ENCODE measurements at places on chromosomes 6 and 20.

GRCh38 chr6:73519926-73520687 is 725 bp downstream of the EEF1A1 start:
- DNase-seq: peak; percentile 89

GRCh38 chr6:22667855-22668254 is 98.5 kb downstream of the HDGFL1 start:
- DNase-seq: no peak

DNA sequence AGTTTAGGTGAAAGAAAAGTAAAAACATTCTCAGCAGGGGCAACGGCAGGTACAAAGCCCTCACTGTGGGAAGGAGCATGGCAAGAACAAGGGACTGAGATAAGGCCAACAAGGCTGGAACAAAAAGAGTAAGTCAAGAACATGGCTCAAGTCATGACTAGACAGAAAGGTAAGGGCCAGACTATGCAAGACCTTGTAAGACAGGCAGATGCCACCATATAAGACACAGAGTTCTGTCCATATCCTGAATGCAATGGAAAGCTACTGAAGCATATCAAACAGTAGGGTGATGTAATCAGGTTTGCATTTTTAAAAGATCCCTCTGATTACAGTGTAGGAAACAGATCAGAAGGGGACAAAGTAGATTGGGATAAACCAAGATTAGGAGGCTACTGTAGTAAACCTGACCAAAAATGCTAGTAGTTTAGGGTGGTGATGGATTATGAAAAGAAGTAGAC is 5.5 kb downstream of the REV3L start:
- DNase-seq: no peak

- no peak for DNase-seq
These were observed 31.4 kb upstream of the BACH2 start for GRCh38 chr6:90328004-90328403.

- DNase-seq: no peak
These were observed 401.7 kb downstream of the ESR1 start for GRCh38 chr6:152209211-152209610.

DNA sequence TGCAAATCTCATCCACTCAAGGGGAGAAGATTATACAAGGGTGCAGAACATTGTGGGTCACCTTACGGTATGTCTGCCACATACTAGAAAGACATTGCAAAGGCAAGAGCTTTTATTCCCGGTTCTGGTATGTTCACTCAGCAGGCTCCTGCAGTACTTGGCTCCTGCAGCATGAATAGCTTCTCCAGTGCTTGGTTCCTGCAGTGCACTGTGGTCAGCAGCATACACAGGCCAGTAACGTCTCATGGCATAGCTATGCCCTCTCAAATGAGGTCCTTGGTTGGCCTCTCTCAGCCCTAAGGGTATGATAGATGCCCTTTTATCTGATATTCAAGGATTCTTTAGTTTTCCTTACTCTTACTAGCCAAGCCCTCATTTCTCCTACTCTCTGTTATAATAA is 12.6 kb downstream of the TCP11 start:
- no peak for DNase-seq

- no peak for DNase-seq
These were observed 50.7 kb upstream of the HBS1L start for GRCh38 chr6:135105299-135105698.

GRCh38 chr20:5267092-5267491 is 49.7 kb downstream of the PROKR2 start:
- DNase-seq: no peak

- no peak for DNase-seq
These were observed 8.8 kb downstream of the GSTA2 start for GRCh38 chr6:52754443-52754842.

GRCh38 chr6:12533586-12533985 is 183.0 kb upstream of the PHACTR1 start:
- no peak for DNase-seq

- DNase-seq: no peak
These were observed 16.3 kb downstream of the NOX3 start for GRCh38 chr6:155439376-155439775.

DNA sequence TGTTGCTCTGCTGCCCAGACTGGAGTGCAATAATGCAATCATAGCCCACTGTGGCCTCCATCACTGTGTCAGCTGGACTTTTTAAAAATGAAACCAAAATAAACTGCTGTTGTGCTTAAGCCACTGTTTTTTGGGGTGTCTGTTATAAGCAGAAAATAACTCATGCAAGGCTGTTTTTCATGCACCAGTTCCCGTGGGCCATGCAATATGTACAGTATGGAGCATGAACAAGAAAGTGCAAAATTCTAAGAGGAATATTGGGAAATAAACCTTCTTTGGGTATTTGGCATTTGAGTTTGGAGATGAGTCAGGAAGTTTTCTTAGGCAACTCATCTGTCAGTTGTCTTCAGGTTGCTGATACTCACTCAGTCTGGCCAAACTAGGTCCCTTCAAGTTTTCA is 14.9 kb upstream of the ZFAND3 start:
- no peak for DNase-seq

DNA sequence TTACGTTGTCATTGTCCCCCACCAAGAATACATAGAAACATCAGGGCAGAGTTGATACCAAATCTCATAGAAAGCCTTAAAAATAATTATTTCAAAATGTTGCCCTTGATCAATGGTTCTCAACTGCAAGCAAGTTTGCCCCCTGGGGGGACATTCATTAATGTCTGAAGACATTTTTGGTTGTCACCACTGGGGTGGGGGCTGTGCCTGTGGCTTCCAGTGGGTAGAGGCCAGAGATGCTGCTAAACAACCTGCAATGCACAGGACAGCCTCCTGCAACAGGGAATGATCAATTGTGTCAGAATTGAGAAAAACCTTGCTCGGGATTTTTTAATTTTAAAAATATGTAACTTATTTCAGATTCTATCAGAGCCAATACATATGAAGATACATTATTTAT is 130.6 kb upstream of the DOK5 start:
- no peak for DNase-seq

- no peak for DNase-seq
These were observed 127.9 kb downstream of the NRN1 start for GRCh38 chr6:5878792-5879191.

GRCh38 chr20:10508468-10509251 is 73.6 kb downstream of the SLX4IP start:
- DNase-seq: no peak

- DNase-seq: no peak
These were observed 400.9 kb upstream of the POU3F2 start for GRCh38 chr6:98433325-98434056.

GRCh38 chr20:34967421-34967820 is 11.8 kb downstream of the MYH7B start:
- no peak for DNase-seq

DNA sequence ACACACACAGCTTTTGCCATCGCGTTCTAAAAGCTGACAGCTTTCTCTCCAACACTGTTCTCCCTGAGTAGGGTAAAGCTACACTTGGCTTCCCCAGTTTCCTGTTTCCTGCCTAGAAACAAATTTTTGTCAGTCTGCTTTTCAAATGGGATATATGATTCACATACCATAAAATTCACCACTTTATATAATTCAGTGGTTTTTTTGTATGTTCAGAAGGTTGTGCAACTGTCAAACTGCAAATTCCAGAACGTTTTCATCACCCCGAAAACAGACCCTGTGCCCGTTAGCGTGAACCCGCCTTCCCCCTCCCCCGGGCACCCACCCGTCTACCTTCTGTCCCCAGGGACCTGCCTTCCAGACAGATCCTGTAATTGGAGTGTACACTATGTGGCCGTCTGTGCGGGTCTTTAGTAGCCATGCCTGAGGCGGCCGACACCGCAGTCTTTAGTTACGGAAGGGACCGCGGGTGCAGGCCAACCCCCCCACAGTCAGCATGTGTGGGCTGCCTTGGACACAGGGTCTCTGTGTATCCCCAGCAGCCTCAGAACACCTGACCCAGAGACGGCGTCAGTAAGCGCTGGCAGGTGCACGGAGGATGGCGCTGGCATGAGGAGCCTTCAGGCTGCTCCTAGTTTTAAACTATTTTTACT is 16.6 kb downstream of the HRH3 start:
- no peak for DNase-seq

- no peak for DNase-seq
These were observed 2.1 kb upstream of the DIDO1 start for GRCh38 chr20:62928246-62928939.

GRCh38 chr6:43932259-43933147 is 162.5 kb downstream of the VEGFA start:
- no peak for DNase-seq

DNA sequence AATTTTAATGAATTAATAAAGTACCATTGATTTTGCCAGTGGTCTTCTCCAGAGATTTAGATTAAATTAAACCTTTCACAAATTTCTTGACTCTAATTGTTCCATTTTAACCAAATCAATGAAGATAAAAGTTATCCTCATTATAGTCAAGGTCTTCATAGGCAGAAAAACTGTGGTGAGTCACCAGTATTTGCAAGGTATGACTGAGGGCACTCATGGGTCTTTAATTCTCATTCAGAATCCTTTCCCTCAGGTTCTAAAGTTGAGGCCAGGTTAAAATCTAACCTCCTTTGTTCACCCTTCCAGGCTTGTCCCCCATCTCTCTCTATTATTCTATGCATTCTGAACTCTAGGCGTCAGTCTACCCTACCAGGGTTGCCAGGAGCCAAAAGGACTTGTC is 93.9 kb downstream of the JAG1 start:
- no peak for DNase-seq

DNA sequence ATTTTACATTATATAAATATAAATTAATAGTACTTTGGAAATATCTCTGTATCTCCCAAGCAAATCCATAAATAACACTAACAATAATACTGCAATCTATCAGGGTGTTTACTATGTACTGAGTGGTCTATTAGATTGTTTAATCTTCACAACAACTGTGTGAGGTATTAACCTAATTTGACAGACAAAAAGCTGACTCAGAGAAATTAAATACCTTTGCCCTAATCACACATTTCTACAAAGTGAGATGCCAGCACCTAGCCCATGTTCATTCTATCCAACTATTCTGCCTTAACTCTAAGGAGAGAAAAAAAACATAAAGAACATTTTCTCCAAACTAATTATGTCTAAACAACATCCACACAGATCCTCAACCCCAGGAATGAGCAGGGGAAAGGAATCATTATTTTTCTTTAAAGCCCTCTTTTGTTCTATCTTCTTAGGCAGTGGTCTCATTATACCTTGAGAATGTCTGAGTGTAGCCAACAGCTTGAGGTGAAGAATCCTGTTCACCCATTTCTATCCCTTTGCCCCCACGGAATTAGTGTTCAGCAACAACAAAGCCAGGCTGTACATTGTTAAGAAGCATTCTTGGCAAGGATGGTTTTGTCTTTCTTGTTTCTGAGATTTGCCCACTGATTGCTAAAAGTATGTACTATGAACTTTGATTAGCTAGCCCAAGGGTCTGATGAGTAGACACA is 42.7 kb downstream of the PRL start:
- DNase-seq: no peak

DNA sequence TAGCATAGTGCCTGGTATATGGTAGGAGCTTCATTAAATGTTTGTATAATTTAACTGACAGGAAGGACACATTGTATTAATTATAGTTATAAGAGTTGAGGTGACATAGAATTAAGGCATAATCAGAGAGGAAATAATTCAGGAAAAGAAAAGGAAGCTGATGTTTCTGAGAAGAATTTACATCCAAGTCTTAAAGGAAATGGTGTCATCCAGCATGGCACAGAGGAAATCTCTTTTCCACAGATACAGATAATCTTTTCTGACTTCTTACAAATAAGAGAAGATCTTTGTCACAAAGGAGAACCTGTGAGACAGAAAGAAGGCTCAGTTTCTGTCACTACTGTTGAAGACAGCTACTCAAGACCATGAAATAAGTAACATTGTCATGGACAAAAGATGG is 222.5 kb downstream of the GJA1 start:
- DNase-seq: no peak

DNA sequence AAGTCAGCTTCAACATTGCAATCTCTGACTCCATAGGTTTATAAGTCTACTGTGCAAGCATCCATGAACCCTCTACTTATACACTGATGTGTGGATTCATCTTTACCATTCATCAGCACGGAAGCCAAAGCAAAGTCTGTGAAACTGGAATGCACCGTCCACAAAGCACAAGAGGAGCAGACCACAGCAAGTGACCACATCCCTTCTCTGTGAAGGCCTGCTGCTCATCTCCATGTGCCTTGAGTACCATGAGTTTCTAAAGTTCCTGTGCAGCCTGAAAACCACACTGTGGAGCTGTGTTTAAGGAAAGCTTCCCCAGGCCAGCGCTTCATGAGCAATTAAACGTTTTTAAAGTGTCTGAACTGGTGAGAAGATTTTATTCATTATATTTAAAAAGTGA is 20.0 kb downstream of the GABRR1 start:
- no peak for DNase-seq

GRCh38 chr6:88804701-88805100 is 158.7 kb downstream of the RNGTT start:
- no peak for DNase-seq

DNA sequence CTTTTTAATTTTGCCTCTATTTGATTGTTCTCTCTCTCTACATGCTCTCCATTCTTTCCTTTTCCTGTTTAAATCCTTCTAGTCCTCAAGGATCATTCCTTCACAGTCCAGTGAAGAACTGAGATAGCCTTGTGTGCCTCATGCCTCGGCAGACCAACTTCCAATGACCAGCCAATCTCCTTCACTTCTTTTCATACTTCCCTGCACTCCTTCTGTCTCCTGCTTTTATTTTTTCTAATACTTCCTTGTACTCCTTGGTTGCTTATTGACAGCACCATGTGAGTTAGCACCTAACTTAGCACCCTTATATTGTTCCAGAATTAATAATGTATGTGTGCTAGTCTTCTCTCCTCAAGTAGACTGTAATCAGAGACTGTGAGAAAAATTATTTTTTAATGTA is 246.8 kb downstream of the ADGRG6 start:
- DNase-seq: no peak

DNA sequence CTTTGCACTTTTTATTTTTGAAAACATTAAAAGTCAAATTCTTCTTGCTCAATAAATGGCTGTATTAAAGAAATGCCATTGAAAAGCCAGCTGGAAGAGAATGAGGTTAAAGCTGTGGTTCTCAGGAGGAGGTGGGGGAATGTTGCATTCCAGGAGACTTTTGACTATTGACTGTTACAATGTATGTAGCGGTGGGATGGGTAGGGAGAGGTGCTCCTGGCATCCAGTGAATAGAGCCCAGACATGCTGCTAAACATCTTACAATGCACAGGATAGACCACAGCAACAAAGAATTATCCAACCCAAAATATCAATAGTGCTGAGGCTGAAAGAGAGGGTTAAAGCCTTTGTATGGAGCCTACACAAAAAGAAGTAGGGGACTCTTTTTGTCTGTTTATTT is 295.9 kb downstream of the NKAIN2 start:
- DNase-seq: no peak

Data from activated CD4-positive, alpha-beta T cell treated with anti-CD3 and anti-CD28 coated beads for 48 hours (primary cell).